ENCODE measurements at places on chromosomes 4 and X. TPM values are rescaled to one million over a fixed set of nuclear protein-coding genes. Genes with fewer than 3 reads are reported as not detected.

PGRMC2 gene
- total RNA-seq: 17.8 TPM

P2RY8 gene
- total RNA-seq: 75.1 TPM

EREG gene
- total RNA-seq: 240 TPM

ADRA2C gene
- not detected for total RNA-seq

ASB12 gene
- 0.10 TPM for total RNA-seq

ITGB1BP2 gene
- total RNA-seq: 0.84 TPM

MSX1 gene
- not detected for total RNA-seq

DMRTC1 gene
- total RNA-seq: not detected

GAGE12F gene
- not detected for total RNA-seq

GIMD1 gene
- not detected for total RNA-seq

TENM3 gene
- not detected for total RNA-seq

NAT8L gene
- total RNA-seq: 0.10 TPM

Measured in mononuclear cell (primary cell).